ENCODE measurements at places on chromosomes 2 and 18. TPM values are rescaled to one million over a fixed set of nuclear protein-coding genes. Genes with fewer than 3 reads are reported as not detected.

GRCh38 chr2:64318476-64318748 is 135.6 kb upstream of the LGALSL start:
- no peaks in the 10 kb centered on the region for H3K27me3 ChIP-seq
- peaks cover under 1% of the 10 kb centered on the region for H3K4me1 ChIP-seq
- no peaks in the 10 kb centered on the region for H3K36me3 ChIP-seq
- no peak for DNase-seq
- no peak overlapping the region for H3K27ac ChIP-seq

DNA sequence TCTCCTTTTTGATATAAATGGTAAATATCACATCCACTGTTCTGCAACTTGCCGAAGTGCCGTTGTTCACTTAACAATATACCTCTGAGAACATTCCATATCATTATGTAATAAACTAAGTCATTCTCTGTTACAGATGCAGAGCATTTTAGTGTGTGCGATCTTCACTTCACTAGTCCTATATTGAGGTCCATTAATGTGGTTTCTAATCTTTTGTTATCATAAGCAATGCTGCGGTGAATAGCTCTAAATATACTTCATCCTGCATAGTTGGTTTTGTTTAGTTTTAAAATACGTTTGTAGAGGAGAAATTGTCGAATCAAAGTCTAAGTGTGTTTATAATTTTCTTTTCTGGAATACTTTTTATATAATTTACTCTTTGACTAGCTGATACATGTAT is 280.3 kb upstream of the TRIB2 start:
- H3K27ac ChIP-seq, result no peak overlapping the region
- peaks cover 13% of the 10 kb centered on the region for H3K4me1 ChIP-seq
- no peak overlapping the region for H3K4me3 ChIP-seq
- H3K27me3 ChIP-seq, result no peaks in the 10 kb centered on the region
- no peaks in the 10 kb centered on the region for H3K36me3 ChIP-seq

DNA sequence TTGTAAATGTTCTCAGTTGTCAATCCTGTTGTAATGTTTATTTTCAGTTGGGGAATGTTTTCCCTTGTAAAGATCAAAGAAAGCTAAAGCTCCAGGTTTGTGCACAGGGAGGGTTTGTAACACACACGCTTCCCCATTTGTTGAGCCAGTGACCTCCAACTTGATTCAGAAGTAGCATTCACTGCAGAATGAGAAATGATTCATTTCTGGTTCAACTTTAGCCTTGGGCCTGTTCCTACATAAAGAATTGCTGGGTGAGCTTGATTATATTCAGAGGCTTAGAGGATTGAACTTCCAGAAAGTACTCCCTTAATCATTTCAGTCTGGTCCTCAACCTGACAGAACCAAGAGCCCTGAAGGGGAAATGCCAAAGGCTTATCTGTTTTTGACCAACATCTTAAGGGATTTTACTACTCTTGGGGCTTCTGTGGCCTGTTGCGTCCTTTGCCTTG is 70.6 kb upstream of the CAVIN2 start:
- H3K4me1 ChIP-seq, result no peaks in the 10 kb centered on the region
- no peaks in the 10 kb centered on the region for H3K36me3 ChIP-seq
- H3K27me3 ChIP-seq, result no peaks in the 10 kb centered on the region
- DNase-seq, result no peak

GRCh38 chr2:224146356-224147160 is 107.5 kb upstream of the SERPINE2 start:
- no peaks in the 10 kb centered on the region for H3K27me3 ChIP-seq
- no peak for DNase-seq
- H3K27ac ChIP-seq, result no peak overlapping the region
- no peaks in the 10 kb centered on the region for H3K36me3 ChIP-seq

DNA sequence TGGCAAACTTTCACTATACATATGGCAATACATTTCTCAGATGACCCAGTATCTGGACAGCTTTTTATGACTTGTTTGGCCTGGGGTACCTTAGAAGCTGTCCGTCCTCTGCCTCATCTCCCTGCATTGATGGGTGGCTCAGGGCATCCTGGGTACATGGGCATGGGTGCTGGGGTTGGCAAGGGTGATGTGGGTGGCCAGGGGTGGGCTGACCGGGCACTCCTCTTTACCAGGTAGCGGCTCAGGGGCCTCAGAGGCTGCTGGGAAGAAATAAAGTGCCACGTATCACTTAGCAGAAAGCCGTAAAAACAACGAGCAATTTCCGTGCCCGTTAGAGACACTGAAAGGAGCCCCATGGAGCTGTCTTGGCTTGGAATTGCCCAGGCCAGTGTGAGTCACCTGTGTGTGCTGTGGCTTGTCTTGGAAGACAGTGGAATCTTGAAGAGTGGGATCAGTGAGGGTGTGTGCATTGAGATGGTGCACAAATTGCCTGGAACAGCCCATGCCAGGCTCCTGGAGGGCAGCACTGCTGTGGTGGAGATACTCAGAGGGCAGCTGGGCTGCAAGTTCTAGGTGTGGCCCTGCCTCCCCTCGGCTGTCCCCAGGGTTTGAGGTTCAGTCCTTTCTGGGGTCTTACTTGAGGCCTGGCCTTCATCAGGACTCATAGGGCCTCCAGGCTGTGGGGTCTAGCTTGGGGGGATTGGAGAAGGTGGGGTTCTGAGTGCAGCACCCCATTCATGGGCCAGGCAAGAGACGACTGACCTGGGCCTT is 88.8 kb downstream of the FHOD3 start:
- H3K4me1 ChIP-seq, result no peaks in the 10 kb centered on the region
- H3K4me3 ChIP-seq, result no peak overlapping the region
- H3K27ac ChIP-seq, result no peak overlapping the region
- no peak for DNase-seq

DNA sequence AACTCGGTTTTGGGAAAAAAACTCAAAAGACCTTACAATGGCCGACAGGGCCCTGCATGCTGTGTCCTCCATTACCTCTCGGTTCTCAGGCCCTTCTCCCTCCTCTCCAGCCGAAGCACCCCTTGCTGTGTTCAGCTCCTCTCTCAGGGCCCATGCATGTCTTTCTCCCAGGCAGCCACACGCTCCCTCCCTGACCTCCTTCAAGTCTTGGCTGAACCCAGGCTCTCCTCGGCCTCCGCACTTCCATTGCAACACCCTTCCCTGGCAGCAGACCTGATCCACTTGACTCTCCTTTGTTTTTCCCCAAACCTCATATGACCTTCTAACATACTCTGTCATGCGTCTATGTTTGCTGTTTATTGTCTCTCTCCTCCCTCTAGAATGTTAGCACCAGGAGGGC is 114.0 kb downstream of the CYP26B1 start:
- H3K4me1 ChIP-seq, result no peaks in the 10 kb centered on the region
- H3K36me3 ChIP-seq, result no peaks in the 10 kb centered on the region
- no peak for DNase-seq
- H3K4me3 ChIP-seq, result no peak overlapping the region

GRCh38 chr18:64097497-64097896 is 51.4 kb downstream of the LINC00305 start:
- H3K27ac ChIP-seq, result no peak overlapping the region
- no peak overlapping the region for H3K4me3 ChIP-seq
- no peak for DNase-seq
- no peaks in the 10 kb centered on the region for H3K4me1 ChIP-seq
- no peaks in the 10 kb centered on the region for H3K36me3 ChIP-seq
- H3K27me3 ChIP-seq, result no peaks in the 10 kb centered on the region

DNA sequence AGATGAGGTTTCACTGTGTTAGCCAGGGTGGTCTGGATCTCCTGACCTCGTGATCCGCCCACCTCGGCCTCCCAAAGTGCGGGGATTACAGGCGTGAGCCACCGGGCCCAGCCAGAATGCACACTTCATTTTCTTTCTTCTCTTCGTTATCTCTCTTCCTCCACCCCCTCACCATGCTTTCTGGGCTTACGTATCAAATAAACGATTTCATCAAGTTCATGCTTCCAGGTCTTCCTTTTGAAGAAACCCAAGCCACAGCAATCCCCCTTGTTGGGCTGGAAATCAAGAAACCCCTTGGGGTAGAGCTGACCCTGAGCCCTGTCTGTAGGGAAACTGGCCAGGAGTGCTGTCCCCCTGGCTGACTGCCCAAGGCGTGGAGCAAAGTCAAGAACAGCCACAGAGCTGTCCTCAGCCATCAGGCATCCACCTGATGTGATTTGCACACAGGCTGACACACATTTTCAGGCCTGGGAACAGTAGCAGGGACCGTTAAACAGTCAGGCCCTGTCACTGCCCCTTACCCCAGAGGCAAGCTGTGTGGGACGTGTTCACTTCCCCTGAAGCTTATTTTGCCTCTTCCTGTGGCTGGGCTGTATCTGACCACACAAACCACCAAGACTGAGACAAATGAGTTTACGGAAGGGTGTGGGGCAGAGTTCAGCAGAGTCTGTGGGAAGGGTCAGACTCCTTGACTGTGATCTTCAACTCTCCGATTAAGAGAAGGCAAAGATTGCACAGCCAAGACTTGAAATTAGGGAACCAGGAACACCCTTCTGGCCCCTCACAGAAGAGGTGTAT is 15.1 kb upstream of the NMUR1 start:
- no peak overlapping the region for H3K27ac ChIP-seq
- H3K4me1 ChIP-seq, result peaks cover 6% of the 10 kb centered on the region
- no peaks in the 10 kb centered on the region for H3K36me3 ChIP-seq

DNA sequence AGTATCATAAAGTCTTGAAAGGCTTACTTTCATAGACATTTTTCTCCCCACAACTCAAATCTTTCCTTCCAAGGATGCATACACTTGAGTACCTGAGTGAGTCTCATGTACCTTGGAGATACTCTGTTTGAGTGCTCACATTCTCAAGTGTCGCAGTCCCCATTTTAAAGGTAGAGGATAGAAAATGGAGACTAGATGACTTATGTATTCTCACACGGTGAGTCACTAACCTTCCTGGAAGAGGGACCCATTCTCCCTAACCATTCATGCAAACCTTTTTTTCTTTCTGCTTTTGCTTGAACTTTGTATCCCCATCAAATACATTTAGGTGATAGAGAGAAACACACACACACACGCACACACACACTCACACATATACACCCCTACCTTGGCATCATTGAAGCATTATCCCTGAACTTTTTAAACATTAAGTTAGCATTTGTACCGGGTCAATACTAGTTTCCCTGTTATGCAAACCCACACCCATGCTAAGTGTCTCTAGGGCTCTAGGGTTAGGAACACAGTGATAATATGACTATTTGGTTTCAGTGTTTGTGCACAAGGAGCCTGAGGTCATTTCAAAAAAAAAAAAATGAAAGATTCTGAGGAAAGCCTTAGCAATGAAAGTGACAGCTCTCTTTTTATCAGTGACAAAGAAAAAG is 236.2 kb downstream of the IKZF2 start:
- no peaks in the 10 kb centered on the region for H3K36me3 ChIP-seq
- no peak overlapping the region for H3K4me3 ChIP-seq
- H3K27ac ChIP-seq, result no peak overlapping the region
- peaks cover 5% of the 10 kb centered on the region for H3K4me1 ChIP-seq
- no peaks in the 10 kb centered on the region for H3K27me3 ChIP-seq

GRCh38 chr2:44615950-44616518 is 254.3 kb downstream of the CAMKMT start:
- no peak overlapping the region for H3K4me3 ChIP-seq
- DNase-seq, result no peak
- no peaks in the 10 kb centered on the region for H3K4me1 ChIP-seq
- no peaks in the 10 kb centered on the region for H3K36me3 ChIP-seq

GRCh38 chr2:100606726-100607343 is 44.0 kb downstream of the PDCL3 start:
- no peak for DNase-seq
- H3K4me3 ChIP-seq, result no peak overlapping the region
- H3K36me3 ChIP-seq, result no peaks in the 10 kb centered on the region
- no peak overlapping the region for H3K27ac ChIP-seq
- peaks cover 11% of the 10 kb centered on the region for H3K4me1 ChIP-seq

- H3K27me3 ChIP-seq, result no peaks in the 10 kb centered on the region
- H3K36me3 ChIP-seq, result no peaks in the 10 kb centered on the region
These were observed 220.1 kb upstream of the DPP10 start for GRCh38 chr2:114222344-114222743.

DNA sequence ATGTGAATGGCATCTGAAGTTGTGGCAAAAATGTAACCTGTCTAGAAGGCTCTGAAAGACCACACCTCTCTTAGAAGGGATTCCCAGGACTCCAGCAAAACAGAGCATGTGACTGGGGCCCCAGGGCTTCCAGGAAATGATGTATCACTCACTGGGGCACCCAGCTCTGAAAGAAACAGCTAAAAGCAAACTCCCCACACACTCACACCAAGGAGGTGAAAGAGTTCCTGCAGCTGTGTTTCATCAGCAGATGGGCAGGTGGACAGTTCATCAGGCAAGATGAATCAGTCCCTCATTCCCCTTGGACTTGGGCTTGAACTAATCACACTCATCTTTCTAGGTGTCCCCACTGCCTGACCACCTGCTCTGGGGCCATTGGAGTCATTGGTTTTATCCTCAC is 76.2 kb downstream of the CCBE1 start:
- H3K27me3 ChIP-seq, result no peaks in the 10 kb centered on the region
- H3K4me1 ChIP-seq, result no peaks in the 10 kb centered on the region
- no peak overlapping the region for H3K27ac ChIP-seq
- no peak overlapping the region for H3K4me3 ChIP-seq
- no peak for DNase-seq

DNA sequence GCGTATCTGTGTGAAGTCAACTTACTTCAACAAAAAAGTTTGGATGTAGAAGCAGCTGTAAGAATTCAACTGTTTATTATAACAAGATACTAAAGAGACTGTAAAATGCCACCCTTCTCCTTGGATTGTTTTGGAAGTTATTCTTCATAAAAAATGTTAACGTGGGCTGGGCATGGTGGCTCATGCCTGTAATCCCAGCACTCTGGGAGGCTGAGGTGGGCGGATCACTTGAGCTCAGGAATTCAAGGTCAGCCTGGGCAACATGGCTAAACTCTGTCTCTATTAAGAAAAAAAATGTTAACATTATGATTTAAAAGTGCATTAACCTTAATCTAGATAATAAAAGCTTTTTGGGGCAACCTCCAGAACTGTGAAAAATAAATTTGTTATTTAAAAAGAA is 7.7 kb downstream of the CIAO1 start:
- no peak overlapping the region for H3K4me3 ChIP-seq
- no peaks in the 10 kb centered on the region for H3K27me3 ChIP-seq
- peaks cover 29% of the 10 kb centered on the region for H3K36me3 ChIP-seq
- no peaks in the 10 kb centered on the region for H3K4me1 ChIP-seq
- no peak for DNase-seq

GRCh38 chr2:72894514-72894913 is 7.3 kb downstream of the SPR start:
- DNase-seq, result no peak
- no peak overlapping the region for H3K27ac ChIP-seq
- no peaks in the 10 kb centered on the region for H3K27me3 ChIP-seq
- no peak overlapping the region for H3K4me3 ChIP-seq

Gene SRD5A2
- total RNA-seq, result not detected

Gene CD28
- 0.82 TPM for total RNA-seq

Gene RAPGEF4
- 3.7 TPM for total RNA-seq

Gene CCL20
- not detected for total RNA-seq

Gene SCYGR4
- total RNA-seq, result not detected

Gene FMNL2
- 30.5 TPM for total RNA-seq

Gene CAVIN2
- 189 TPM for total RNA-seq

Gene HOXD11
- 24.6 TPM for total RNA-seq

Gene PLA2R1
- 3.9 TPM for total RNA-seq

Gene PROKR1
- 0.28 TPM for total RNA-seq

All from sigmoid colon (tissue), 7 donors.